ENCODE measurements at places on chromosomes 12 and 14. TPM values are rescaled to one million over a fixed set of nuclear protein-coding genes. Genes with fewer than 3 reads are reported as not detected.

DNA sequence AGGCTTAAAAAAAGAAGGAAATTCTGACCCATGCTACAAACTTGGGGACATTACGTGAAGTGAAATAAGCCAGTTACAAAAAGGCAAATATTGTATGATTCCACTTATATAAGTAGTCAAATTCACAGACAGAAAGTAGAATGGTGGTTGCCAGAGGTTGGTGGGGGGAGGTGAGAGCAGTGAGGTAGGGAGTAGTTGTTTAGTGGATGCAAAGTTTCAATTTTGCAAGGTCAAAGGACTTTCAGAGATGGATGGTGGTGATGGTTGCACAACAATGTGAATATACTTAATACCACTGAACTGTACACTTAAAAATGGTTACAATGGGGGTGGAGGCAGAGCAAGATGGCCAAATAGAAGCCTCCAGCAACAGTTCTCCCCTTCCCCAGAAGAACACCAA is 86.2 kb upstream of the PLXNC1 start:
- no peak for DNase-seq

DNA sequence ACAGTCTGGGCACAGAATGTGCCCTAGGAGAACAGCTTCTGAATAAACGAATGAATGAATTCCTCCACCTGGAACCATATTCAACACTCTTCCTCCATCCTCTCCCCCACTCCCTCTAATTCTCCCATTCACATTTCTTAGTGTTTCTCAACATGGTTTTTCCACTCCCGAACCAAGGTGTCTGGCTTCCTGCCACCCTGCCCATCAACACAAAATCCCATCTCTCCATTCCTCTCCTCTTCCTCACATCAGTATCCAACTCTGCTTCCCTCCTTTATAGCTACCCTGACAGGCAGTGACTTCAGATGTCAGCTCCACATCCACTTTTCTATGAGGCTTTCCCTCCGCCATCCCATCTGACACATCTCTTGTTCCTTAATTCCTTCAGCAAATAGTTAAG is 2.9 kb downstream of the TNFRSF1A start:
- no peak for DNase-seq

DNA sequence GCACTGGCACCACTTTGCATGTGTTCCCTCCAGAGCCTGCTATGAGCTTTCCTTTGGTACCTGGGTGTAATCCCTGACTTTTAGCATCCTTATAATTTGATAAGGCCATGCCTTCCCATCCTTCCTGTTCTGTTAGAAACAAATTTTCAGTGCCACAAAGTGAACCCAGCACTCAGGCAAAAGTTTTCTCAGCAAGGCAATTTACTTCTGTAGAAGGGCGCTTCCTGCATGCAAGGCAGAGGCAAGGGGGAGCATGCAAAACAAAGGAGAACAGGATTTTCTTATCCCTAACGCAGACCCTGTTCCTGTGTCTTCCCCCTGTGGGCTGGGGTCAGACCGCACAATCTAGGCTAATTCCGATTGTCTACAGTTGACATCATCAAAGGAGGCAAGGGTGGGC is 108.7 kb downstream of the RIN3 start:
- DNase-seq = no peak

GRCh38 chr14:52304248-52304904 is 9.7 kb upstream of the PTGER2 start:
- DNase-seq = no peak

DNA sequence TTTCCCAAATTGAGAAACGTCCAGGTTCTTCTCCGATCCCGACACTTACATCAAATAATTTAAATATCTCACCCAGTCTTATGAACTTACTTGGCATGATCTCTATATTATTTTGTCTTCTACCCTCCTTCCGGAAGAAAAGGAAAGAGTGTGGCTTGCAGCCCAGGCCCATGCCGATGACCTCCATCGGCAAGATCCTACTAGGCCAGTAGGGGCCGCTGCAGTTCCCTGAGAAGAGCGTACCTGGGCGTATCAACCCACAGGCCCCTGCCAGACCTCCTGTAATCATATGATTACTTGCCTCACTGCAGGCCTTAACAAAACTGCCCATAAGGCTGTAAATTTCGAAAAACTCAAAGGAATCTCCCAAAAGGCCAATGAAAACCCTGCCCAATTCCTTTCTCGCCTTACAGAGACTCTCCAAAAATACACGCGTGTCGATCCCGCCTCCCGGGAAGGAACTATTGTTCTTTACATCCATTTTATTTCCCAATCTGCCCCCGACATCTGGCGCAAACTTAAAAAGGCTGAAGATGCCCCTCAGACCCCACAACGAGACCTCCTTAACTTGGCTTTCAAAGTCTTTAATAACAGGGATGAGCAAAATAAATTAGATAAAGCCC is 69.6 kb downstream of the MOK start:
- peak; percentile 83 for DNase-seq

GRCh38 chr14:81091660-81092059 is 129.1 kb downstream of the GTF2A1 start:
- DNase-seq = no peak

DNA sequence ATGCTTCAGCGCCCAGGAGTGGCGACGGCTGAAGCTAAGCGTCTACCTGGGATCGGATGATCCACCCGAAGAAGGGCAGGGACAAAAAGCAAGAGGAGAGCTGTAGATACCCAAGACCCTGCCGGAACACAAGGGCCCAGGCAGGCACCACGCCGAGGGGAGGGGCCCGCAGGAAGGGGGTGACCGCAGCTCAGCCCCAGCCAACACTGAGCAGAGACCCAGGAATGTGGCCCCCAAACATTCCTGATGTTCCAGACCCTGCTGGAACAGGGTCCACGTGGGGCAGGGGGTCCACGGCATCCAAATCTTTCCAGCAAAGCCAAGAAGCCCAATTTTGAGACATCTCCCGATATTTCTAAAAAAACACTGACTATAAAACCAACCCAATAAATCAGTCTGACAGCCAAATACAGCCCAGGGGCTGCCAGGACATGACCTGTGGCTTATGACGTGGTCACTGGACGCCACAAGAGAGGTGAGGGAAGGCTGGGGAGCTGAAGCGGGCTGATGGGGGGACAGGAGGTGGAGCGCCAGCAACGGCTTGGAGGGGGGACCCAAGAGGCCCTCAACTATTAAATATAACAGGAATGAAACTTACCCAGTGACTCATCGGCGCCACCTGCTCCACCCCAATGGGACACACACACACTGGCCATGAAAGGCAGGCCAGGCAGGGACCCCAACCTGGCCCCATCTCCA is 58.9 kb downstream of the NCOR2 start:
- DNase-seq = no peak

DNA sequence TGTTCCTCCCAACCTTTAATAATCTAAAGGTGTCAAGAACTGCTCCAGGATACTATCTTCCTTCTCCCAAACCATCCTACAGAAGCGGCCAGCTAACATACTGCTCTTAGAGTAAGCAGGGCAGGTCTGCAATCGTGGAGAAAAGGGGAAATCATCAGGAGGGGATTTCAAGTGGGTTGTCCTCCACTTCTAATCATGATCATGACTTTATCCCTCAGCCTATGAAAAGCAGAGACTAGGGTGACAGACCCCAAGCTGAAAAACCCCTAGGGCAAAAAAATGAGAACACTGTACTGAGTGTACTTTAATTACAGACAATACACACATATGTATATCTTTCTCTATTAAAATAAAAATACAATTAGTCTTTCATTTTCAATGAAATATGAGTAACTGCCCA is 13.9 kb downstream of the DUSP16 start:
- no peak for DNase-seq

DNA sequence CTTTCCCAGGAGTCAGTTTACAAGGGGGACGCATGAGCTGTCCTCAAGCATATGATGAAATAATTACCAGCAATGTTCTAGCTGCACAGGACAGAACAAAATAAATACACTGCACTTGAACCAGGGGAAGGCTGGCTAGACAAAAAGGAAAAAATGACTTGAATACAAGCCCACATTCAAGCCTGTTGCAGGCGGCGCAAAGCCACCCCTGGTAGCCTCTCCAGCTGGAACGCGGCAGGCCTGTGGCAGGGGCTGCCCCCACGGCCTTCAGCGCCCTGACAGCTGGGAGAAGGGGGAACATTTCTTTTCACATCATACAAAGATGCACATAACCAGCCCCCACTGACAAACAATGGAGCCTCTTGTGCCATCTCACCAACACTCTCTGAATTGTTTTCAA is 57.1 kb downstream of the TRAFD1 start:
- DNase-seq = no peak

- DNase-seq = peak; percentile 73
These were observed at the start of gene KSR2 for GRCh38 chr12:117968826-117969659. TSS of gene KSR2 (minus strand) at chr12:117968990. CDS start at chr12:117968255, 735 bp downstream.

- DNase-seq = no peak
These were observed 14.8 kb upstream of the PTHLH start for GRCh38 chr12:27987331-27987730.

DNA sequence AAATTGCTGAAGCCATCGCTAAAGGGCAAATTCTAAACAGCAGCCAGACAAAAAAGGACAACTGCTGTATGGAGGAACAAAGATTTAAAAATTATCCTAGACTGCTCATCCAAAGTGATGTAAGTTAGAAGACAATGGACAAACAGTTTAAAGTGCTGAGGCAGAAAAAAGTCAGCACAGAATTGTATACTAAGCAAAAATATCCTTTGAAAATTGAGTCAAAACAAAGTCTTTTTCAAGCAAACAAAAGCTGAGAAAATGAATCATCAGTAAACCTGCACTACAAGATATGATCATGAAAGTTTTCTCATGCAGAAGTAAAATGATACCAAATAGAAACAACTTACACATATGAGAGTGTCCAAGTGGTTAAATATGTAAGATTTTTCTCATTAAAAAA is 43.6 kb downstream of the EML5 start:
- no peak for DNase-seq

GRCh38 chr12:72018036-72018435 is 79.4 kb downstream of the TPH2 start:
- DNase-seq = no peak

GRCh38 chr12:91813701-91814100 is 331.9 kb downstream of the BTG1 start:
- DNase-seq = no peak

- DNase-seq = no peak
These were observed 7.4 kb upstream of the KTN1 start for GRCh38 chr14:55572578-55572977.

DNA sequence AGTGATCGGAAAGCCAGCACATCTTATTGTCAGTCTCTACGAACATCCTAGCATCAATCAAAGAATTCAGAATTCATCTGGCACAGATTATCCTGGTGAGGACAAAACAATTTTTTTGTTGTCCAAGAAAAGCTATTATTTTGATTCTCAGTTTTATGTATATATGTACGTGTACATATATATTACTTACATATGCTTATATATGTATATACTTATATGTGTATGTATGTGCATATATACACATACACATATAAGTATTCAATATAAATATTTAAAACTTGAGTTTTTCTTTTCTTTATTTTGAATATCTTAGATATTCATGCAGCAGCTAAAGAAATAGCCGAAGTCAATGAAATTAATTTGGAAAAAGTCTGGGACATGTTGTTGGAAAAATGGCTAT is 77.9 kb downstream of the KNTC1 start:
- DNase-seq = no peak

DNA sequence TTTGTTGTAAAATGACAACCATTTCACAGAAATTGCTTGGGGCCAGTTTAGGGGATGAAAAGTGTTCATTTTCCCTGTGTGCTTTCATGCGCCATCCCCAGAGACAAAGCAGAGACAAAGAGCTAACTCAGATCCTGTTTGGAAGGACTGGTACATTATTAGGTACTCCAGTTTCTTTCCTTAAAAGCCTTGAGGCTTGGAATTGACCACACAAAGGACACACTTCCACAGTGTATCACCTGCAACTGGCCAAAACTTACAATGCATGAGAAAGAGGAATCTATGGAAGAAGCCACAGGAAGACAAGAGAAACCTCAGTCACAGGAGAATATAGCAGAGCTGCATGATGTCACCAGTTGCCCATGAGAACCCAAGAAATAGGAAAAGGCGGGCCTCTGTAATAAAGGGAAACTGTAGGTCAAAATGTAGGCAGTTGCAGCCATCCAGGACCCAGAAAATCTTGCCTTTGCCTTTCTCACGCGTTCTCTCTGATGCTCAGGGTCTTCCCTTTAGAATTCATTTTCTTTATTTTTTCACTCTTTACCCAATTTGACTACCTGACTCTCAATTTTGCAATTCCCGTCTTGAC is 339.0 kb downstream of the RMST start:
- no peak for DNase-seq

DNA sequence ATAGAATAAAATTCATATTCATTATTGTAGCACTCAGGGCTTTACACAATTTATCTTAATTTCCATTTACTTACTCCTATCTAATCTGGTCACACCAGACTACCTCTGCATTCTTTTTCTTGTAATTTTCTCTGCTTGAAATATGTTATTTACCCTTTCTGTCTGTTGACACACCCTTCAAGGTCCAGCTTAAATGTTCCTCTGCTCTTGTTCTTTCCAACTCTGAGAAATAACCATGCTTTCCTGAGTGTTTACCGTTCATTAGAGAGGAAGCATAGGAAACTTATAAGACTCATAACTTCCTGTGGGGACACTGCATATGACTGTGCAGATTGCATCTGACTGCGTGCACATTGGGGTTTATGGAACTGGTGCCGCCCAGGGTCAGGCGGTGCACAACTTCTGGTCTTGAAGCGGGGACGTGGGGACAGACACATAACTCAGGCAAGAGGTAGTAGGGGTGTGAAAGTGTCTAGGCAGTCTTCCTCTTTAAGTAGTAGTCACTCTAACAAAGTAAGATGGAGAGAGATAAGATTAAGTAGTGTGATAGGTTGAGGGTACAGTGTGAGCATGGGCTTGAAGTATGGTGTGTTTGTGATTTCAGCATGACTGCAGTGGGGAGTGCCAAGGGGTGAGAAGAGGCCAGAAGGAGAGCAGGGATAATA is 42.6 kb upstream of the FOXJ2 start:
- DNase-seq = peak; percentile 18

DNA sequence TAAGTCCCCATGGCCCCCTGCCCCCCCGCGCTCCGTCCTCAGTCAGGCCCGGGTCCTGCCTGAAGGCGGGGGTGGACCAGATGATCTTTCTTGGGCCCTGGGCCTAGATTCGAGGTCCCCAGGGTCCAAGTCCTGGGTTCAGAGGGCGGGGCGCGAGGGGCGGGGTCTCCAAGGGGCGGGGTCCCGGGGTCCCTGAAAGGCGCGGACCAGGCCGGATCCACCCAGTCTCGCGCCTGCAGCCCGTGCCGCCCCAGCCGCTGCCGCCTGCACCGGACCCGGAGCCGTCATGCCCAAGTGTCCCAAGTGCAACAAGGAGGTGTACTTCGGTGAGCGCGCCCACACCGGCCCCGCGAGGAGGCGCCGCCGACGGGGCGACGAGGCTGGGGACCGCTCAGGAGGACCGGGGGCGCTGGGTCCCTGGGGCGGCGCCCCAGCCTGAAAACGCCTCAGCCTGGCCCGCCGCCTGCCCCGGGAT is 325 bp downstream of the CRIP1 start:
- no peak for DNase-seq

EMC9 gene
- 24.0 TPM for total RNA-seq

PKP2 gene
- total RNA-seq = 39.3 TPM

SLC7A7 gene
- total RNA-seq = 72.7 TPM

WDR89 gene
- total RNA-seq = 13.9 TPM

RFX4 gene
- 0.26 TPM for total RNA-seq

COL2A1 gene
- 0.09 TPM for total RNA-seq

ERP27 gene
- 0.49 TPM for total RNA-seq

CYP27B1 gene
- 1.6 TPM for total RNA-seq

FAM90A1 gene
- 0.29 TPM for total RNA-seq

Data from mucosa of gallbladder (tissue), 1 donor.